ENCODE measurements at places on chromosomes 4 and X.

GRCh38 chr4:48255072-48255958 is 14.3 kb downstream of the TEC start:
- no peak for DNase-seq

GRCh38 chr4:8025668-8026067 is 86.0 kb upstream of the AFAP1 start:
- DNase-seq, result no peak

DNA sequence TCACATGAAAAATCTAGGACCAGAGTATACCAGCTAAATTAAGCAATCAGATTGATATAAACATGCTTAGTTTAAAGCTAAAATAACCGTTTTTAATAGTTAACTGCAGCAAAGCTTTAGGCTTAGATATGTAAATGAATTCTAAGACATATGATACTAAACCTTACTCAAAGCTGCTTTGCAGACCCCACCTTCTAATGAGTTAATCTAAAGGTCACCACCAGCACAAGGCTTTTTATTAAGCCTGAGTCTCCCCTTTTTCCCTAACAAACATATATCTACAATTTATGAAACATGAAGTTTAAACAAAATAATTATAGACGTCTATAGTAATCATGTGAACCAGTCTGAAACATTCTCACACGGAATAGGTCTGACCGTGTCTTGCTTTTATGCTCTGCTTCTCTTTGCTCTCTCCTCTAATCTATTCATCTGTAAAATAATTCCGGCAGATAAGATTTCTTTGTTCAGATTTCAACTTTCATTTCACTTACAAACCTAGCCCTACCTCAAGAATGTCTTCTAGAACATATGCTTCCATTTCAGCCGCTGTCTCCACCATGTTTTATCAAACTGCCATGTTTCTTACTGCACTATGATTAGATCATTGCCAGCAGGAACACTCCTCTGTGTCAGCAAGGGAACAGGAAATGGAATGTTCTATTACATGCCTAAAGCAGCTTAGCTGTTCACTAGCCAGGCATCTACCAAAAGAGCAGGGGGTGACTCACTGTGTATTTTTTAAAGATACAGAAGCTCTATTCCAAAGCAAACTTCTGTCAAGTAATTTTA is 35.9 kb downstream of the ANKRD17 start:
- DNase-seq, result peak; percentile 86

- DNase-seq, result no peak
These were observed 13.7 kb upstream of the AREG start for GRCh38 chr4:74431113-74431826.

- no peak for DNase-seq
These were observed 51.6 kb downstream of the CT47B1 start for GRCh38 chrX:120824021-120824420.

- DNase-seq, result no peak
These were observed 82.0 kb upstream of the CPEB2 start for GRCh38 chr4:14920237-14920636.

DNA sequence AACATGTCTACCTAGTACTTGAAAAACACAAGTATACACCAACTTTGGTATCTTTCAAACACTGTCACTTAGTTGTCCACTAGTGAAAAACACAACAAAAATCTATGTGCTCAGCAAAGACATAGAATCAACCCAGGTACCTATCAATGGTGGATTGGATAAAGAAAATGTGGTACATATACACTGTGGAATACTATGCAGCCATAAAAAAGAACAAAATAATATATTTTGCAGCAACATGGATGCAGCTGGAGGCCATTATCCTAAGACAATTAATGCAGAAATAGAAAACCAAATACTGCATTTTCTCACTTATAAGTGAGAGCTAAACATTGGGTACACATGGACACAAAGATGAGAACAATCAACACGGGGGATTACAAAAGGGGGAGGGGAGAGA is 148.7 kb downstream of the ENOX2 start:
- no peak for DNase-seq

DNA sequence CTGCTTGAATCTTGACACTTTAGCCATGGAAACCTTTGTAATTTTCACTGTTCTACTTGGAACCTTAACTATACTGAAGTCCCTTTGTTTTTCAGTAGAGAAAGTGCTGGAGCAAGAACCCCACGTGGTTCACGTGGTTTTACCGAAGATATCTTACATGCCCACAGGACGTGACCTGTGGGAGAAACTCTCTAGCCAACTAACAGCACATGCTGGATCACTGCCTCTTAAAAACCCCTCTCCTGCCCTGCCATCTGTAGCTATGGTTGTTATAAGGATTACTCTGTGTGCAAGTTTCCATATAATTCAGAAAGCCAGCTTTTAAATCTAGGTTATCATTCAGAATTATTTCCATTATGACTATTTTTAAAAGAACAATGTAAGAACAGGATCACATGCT is 30.2 kb downstream of the SPANXD start:
- DNase-seq, result no peak

DNA sequence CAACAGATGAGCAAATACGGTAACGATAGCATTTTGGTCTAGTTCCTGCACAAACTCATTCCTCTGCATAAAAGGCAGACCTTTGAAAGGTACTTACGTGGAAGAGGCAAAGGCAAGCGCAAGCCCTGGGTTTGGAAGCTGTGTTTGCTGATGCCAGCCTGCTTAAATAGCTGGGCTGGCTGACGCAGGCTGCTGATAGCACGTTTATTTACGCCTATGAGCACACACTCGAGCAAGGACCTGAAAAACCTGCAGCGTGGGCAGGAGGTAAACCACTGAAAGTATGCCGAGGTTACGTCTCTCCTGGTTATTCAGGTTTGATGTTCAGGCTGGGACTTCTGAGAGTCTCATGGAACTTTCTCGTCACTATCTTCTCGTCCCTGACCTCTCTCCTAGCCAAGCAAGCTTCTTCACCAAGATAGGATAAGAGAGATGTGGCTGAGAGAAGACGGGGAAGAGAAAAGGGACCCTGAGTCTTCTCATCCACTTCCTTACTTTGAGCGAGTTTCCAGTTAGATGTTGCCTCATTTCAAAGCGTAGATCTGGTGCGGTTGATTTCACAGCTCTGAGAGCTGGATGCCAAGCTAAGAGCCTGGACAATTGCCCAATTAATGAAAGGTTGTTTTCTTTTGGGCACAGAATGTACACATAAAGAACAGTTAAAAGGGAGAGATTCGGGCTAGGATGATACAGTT is at the start of gene HOPX:
TSS of gene HOPX (minus strand) at position 139 of the 695 bp plus-strand sequence. CDS start 23,480 bp downstream, outside the sequence.
- no peak for DNase-seq

DNA sequence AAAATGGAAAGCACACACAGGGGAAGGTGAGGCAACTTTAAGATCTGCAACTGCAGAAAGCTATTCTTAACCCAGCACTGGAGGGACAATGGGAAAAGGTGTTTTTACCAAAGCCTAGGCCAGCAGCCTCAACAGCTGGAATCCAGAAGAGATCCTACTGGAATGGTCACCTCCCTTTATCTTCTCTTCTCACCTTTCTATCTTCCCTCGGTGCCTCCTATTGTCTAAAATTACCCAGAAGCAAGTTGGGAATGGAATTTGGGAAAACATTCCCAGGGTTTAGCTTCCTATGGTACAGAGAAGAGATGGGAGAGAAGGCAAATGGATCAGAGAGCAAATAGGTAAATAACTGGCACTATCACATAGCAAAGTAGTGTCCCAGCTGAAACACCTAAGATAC is 73.1 kb downstream of the TIGD2 start:
- DNase-seq, result no peak

DNA sequence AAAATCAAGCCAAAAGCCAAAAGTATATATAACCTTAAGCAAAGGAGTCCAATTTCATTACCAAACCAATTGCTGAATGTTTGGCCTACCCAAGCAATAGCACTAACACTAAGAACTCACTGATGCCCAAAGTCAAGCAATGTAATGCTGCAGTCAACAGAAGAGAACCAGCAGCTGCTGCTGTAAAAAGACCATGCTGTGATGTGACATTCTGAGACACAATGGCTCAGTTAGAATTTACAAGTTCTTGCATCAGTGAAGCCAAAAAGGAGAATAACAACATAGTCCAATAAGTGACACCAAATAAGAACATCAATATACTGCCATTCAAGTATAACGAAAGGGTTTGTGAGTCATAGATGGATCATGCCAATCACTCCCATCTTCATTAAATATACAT is 514.0 kb upstream of the DIAPH2 start:
- no peak for DNase-seq

- no peak for DNase-seq
These were observed 56.5 kb downstream of the ARAP2 start for GRCh38 chr4:36187723-36188333.

- peak; percentile 79 for DNase-seq
These were observed 161.9 kb downstream of the PHF8 start for GRCh38 chrX:53882331-53882730.

GRCh38 chr4:99381588-99382175 is 29.1 kb upstream of the ADH1C start:
- no peak for DNase-seq

- DNase-seq, result no peak
These were observed 22.6 kb downstream of the LAMP2 start for GRCh38 chrX:120446498-120446897.

DNA sequence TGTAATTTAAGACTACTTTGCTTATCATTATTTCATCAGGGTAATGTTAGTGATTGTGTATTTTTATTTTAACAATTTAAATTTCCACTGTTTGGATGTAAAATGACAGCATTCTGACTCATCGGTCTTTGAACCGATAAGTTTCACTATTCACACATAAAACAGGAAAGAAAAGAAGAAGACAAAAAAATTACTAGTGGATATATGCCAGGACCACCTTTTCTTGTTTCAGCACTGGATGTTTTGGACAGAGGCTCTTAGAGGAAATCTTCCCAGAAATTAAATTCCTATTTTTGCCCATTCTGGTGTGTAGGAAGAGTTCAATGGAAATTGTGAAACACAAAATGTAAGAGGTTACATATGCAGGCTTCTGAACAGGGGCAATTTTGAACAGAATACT is 57.4 kb downstream of the VEGFC start:
- DNase-seq, result no peak

GRCh38 chr4:7344636-7345155 is 90.0 kb downstream of the PSAPL1 start:
- no peak for DNase-seq

DNA sequence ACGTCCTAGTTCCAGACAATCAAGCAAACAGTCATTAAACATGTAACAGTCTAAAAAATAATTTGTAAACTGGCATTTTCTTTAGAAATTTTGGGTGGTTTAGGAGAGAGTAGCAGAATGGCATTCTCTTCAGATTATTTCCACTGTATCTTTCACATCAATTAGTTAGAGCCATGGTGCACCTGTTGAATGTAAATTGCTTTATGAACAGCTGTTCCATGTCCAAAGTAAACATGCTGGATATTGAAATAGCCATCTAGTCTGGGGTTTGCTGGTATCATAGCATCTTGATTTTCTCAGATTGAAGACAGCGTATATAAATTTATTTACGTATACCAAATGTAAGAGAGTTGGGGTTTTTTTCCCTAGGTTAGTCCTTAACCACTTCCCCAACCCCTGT is 143.6 kb downstream of the RCHY1 start:
- DNase-seq, result no peak

DNA sequence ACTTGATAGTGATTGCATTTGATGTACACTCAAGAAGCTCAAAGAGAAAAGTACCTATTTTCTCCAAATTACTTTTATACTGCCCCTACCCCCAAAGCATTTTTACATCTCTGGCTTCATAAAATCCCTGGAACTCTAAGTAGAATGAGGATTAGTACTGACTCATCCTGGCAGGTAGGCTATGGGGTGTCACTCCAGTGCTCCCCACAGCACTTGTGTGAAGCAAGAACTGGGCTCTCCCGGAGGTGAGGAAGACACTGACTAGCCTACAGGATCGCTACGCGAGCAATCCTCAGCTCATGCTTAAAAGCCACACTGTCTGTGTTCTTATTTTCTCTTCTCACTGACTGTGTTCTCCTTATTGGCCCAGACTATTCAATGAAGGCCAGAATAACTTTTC is 90.4 kb upstream of the NDP start:
- DNase-seq, result no peak

GRCh38 chrX:125205918-125206665 is 113.6 kb upstream of the TEX13C start:
- peak; percentile 2 for DNase-seq

- DNase-seq, result peak; percentile 39
These were observed 4.5 kb downstream of the CASP3 start for GRCh38 chr4:184644553-184645307.

GRCh38 chr4:186839122-186840037 is 115.7 kb upstream of the FAT1 start:
- DNase-seq, result peak; percentile 67

- no peak for DNase-seq
These were observed 38.7 kb upstream of the HELT start for GRCh38 chr4:184979461-184980124.

DNA sequence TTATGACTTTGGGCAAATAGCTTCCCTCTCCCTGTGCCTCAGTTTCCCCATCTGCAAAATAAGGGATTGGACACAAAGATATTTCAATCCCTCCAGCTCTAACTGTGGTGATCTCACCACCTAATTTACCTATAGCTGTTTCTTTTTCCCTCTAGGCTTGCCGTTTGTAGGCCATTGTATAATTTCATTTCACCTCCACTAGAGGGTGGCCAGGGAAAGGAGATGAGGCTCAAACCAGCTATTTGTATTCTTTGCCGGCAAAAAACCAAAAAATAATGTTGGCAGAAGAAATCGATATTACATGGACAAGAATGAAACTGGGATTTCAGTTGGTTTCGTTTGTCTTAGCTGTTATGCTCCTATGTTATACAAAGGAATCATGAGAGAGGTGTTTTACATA is 36.1 kb upstream of the DOCK11 start:
- peak; percentile 31 for DNase-seq

DNA sequence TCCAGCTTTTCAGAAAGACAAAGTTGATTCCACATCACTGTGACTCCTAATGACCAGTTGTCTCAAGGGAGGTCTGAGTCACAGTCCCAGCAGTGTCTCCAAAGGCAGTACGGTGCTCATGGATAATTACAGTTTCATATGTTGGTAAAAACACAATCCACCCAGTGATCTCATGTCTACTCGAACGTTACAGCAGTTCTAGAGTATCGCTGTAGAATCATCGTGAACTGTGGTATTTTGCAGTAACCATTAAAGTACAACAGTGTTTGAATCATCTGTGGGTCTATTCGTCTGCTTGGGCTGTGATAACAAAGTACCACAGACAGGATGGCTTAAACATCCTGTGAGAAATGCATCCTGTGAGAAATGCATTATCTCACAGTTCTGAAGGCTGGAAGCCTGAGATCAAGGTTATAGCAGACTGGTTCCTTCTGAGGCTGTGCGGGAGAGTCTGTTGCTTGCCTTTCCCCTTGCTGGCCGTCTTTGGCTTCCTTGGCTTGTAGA is 121.1 kb upstream of the SORBS2 start:
- no peak for DNase-seq

GRCh38 chr4:123588631-123589241 is 192.1 kb downstream of the SPRY1 start:
- DNase-seq, result no peak

Data from kidney glomerular epithelial cell (primary cell).